ENCODE measurements at places on chromosomes 2 and 18. TPM values are rescaled to one million over a fixed set of nuclear protein-coding genes. Genes with fewer than 3 reads are reported as not detected.

- DNase-seq: no peak
- H3K4me3 ChIP-seq: no peak overlapping the region
- no peaks in the 10 kb centered on the region for H3K36me3 ChIP-seq
Observed at GRCh38 chr2:26563686-26564085, 77.5 kb downstream of the CIB4 start.

DNA sequence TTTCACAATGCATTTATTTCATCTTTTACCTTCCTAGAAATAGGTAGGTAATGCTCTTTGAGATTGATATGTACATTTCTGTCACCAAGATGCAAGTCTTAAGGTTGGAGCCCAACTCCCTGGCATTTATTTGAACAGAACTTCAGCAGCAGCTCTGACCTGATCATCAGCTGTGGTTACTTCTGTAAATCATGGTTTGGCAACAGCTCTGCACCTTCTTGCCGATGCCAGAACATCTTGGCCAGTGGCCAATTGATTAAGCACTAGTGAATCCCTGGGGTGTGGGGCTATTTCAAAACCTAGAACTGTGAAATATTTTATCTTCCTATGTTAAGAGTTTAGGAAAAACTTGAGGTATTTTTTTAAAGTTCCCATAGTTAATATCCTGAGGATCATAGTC lies 124.8 kb upstream of the NYAP2 start:
- DNase-seq: no peak
- no peaks in the 10 kb centered on the region for H3K4me1 ChIP-seq
- no peaks in the 10 kb centered on the region for H3K36me3 ChIP-seq
- no peaks in the 10 kb centered on the region for H3K27me3 ChIP-seq
- H3K27ac ChIP-seq: no peak overlapping the region

- H3K36me3 ChIP-seq: peaks cover 15% of the 10 kb centered on the region
- DNase-seq: no peak
- peaks cover 6% of the 10 kb centered on the region for H3K4me1 ChIP-seq
- no peaks in the 10 kb centered on the region for H3K27me3 ChIP-seq
Observed at GRCh38 chr18:58692422-58693185, 21.3 kb downstream of the MALT1 start.

DNA sequence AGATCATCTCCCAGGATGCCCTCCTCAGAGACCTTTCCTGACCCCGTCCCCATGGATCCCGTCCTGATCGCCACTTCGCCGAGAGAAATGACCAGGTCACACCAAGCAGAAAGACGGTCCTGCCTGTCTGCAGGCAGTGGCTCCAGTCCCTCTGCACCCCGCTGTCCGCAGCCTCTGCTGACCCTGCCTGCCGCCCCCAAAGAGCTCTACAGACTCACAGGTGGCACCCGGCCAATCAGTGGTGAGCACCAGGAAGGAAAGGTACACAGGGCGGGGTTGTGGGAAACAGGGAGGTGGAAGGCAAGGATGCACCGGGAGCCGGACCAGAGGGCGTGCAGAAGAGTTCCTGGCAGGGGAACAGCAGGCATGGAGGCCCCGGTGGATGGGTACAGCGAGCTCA lies 94.8 kb downstream of the NDUFA10 start:
- DNase-seq: no peak
- H3K27ac ChIP-seq: no peak overlapping the region
- no peak overlapping the region for H3K4me3 ChIP-seq
- peaks cover 2% of the 10 kb centered on the region for H3K4me1 ChIP-seq

- H3K27ac ChIP-seq: no peak overlapping the region
- H3K36me3 ChIP-seq: no peaks in the 10 kb centered on the region
- DNase-seq: no peak
- peaks cover 38% of the 10 kb centered on the region for H3K27me3 ChIP-seq
- H3K4me1 ChIP-seq: no peaks in the 10 kb centered on the region
Observed at GRCh38 chr2:232632229-232632903, 1.0 kb upstream of the EFHD1 start.

DNA sequence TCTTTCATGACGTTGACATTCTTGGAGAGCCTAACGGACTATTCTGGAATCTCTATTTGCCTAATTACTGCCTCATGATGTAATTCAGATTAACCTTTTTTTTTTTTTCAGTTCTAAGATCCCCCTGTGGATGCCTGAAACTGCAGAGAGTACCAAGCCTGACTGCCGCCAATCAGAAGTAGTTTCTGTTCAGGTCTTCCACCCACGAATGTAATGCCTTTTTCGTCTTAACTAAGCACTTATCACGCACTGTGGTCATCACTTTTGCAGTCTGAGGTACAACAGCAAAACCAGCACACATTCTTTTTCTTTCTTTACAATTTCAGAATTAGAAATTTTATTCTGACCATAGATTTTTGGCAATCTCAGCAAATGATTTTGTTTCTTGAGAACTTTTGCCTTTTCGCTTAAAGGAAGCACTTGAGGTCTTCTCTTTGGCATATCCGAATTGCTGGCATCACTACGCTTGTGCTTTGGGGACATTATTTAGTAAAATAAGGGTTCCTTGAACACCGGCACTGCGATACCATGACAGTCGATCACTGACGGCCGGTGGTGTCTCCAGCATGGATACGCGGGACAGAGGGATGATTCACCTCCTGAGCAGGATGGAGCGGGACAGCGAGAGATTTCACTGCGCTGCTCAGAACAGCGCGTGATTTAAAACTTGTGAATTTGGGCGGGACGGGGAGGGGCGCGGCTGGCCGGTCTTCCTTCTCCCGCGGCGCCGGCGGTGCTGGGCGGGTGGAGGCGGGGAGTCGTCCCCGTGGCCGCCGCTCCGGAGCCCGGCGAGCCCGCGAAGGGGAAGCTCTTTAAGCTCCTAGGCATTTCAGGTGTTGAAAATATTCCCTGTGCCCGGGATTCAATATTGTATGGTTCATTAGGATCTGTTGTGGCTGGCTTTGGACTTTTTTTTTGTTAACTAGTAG lies 32.0 kb upstream of the GPR55 start:
- H3K4me3 ChIP-seq: peak overlapping the region; percentile 67
- no peaks in the 10 kb centered on the region for H3K36me3 ChIP-seq
- no peak overlapping the region for H3K27ac ChIP-seq
- H3K4me1 ChIP-seq: peaks cover 6% of the 10 kb centered on the region
- H3K27me3 ChIP-seq: peaks cover 52% of the 10 kb centered on the region

DNA sequence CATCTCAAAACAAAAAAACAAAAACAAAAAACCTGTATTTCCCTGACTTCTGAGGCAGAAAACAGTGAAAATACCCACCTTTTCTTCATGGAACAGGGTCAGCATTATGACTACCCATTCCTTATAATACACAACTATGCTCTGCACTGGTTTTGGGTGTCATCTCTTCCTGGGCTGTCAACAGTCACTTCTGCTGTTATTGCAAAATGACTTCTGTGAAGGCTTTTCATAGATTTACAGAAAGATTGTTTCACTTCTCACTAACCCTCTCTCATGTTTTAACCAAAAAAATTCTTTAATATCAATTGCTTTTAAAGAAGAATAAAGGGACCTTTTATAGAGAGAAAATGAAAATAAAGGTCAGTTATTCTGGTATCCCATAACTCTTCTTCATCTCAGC lies 26.5 kb upstream of the PIK3C3 start:
- no peak overlapping the region for H3K27ac ChIP-seq
- peaks cover 2% of the 10 kb centered on the region for H3K4me1 ChIP-seq
- H3K27me3 ChIP-seq: no peaks in the 10 kb centered on the region
- no peak for DNase-seq
- H3K36me3 ChIP-seq: no peaks in the 10 kb centered on the region

DNA sequence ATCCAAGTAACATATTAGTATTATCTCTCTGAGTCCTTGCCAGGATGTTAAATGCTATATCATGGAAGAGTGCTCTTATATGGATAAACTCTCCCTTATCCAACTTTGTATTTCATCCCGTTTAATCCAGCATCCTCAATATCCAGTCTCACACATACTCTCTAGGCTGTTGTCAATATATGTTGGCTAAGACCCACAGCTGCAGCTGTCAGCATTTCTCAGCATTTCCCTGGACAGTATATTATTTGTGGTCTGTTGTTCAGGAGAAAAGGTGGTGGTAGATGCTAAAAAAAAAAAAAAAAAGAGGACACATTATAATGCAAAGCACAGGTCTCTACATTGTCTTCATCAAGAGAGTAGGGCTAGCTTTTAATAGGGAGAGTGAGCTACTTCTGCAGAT lies 1368.0 kb upstream of the ZEB2 start:
- no peak overlapping the region for H3K4me3 ChIP-seq
- no peaks in the 10 kb centered on the region for H3K36me3 ChIP-seq
- H3K27me3 ChIP-seq: no peaks in the 10 kb centered on the region

Gene NEB
- total RNA-seq: 1.6 TPM

Data from progenitor cell of endocrine pancreas (in vitro differentiated cells).